ENCODE measurements at places on chromosomes 7 and 10.

- no peak for DNase-seq
Observed at GRCh38 chr10:116597543-116597942, 6.8 kb downstream of the PNLIPRP1 start.

GRCh38 chr7:95549818-95550529 lies 46.3 kb downstream of the PDK4 start:
- no peak for DNase-seq

DNA sequence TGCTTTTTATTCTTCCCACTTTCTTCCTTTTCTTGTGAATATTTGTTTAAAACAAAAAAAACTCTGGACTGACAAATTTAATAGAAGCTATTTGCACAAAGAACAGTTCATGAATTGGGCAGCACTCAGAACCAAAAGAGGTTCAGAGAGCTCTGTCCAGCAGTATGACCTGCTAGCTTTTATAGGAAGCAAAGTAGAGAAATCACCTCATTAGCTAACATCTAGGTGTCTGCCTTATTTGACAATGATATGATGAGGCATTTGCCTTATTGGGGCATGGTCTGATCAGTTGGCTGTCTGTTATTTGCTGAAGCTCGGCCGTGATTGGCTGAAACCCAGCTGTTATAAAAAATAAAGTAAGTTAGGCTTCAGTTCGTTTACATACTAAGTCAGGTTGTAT lies 819 bp upstream of the TRIM4 start:
- no peak for DNase-seq

DNA sequence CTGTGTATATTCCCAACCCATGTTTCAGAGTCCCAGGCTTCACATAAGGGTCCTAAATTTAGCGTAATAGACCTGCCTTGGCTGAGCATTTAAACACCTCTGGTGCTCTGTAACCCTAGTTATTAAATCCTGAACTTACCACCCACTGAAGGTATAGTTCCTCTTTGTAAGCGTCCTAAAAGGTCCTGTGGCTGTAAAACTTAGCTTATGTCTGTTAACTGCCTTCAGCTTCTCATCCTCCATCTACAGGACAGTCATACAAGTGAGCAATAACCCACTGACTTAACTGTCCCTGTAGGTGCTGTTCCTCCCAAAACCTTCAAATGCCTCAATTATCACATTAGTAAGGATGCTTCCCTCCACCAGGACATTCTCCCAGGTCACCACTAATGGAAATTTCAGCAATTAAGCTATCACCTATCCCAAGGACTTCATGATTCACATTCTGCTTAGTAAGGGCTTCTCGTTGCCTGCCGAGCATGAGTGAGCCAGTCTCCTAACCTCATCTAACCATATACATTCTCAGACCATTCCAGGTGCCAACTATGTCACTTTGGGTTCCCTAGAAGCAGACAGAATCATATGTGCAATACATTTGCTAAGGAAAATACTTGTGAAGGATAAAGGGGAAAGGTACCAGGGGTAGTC lies 55.8 kb downstream of the CASD1 start:
- DNase-seq = no peak

GRCh38 chr10:96501985-96502384 lies 11.7 kb downstream of the TLL2 start:
- DNase-seq = no peak

DNA sequence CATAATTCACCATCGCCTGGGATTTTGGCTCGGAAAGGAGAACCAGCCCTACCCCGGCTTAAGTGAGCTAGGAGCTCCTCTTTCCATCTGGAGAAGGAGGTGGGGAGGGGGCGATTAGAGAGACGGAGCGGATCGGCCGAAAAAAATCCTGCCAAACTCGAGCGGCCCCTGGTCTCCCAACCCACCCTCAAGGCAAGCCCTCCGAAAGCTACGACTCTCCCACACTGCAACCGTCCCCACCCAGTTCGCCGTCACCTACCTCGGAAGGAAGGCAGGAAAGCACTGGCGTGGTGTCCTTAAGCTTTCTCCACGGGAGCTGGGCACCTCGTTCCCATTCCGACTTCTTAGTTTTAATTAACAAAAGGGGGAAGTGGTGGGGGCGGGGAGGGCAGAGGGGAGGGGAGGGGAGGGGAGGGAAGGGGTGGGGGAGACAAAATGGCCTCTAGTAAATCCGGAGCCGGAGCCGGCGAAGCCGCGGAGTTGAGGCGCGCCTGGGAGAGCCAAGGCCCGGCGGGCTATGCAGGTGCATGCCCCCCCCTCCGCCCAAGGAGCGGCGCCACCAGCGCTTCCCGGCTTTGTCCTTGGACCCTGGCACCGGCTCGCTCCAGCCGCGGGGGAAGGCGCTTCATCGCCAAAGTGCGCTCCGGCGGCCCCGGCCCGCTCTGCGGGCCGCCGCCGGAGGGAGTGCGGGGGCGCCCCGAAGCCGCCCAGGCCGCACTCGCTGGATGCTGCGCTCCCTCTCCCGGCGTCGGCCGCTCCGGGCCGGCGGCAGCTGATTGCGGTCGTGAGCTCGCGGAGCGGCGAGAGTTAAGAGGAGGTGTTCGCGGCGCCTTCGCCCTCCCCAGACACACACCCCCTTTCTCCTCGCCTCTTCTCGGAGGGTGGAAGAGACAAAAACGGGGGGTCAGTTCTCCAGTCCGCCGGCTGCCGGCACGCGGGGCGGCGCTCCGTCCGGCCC lies at the start of gene LRRC4:
LRRC4 (minus strand) TSS at position 784 of the 958 bp plus-strand sequence. CDS start 797 bp downstream, outside the sequence.
- peak; percentile 63 for DNase-seq
